ENCODE measurements at places on chromosomes 13 and 19.
A peak's percentile ranks its signal among the peaks of the same experiment; 100 is the strongest.

DNA sequence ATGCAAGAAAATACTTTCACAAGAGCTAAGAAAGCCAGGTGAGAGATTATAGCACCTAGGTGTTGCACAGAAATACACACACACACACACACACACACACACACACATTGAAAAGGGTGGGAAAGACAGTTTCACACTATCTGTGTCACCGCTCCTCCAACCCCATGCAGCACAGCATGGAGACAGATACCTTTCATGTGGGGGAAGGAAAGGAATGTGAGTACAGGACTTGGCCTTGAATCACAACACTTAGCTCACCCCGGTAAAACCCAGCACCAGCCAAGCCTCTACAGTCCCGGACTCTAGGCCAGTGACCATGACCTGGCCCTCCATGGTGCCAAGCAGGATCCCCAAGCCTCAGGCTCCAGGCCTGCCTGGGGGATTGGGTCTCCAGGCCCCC lies 462.0 kb upstream of the SPRY2 start:
- DNase-seq = no peak

- no peak for DNase-seq
These were observed 1.3 kb downstream of the FBXW9 start for GRCh38 chr19:12695096-12695495.

DNA sequence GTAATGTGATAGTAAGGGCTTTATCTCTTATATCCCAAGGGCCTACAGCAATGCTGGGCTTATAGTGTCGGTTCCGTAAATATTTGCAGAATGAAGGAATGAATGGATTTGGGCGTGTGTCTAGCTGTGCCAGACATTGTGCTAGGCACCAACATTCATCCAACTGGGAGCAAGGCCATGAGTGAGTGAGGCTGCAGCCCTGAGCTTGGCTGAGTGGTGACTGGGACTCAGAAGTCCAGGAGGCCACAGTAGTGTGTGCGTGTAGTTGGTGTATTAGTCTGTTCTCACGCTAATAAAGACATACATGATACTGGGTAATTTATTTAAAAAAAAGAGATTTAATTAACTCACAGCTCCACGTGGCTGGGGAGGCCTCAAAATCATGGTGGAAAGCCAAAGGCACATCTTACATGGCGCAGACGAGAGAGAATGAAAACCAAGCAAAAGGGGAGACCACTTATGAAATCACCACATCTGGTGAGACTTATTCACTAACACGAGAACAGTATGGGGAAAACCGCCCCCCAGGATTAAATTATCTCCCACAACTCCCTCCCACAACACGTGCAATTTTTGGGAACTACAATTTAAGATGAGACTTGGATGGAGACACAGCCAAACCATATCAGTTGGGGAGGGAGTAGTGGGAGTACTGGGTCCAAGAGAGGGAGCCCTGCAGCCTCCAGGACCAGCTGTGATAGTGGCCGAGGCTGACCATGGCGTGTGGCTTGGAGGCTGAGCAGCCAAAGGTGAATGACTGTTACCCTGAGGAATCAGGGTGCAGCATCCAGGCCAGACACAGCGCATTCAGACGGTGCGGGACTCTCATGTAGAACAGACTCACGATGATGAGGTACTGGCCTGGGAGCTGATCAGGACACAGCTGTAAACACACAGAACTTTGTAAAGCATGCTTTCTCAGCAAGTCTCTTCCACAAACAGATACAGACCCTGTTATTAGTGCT lies 104.6 kb downstream of the TEX26 start:
- no peak for DNase-seq

GRCh38 chr13:20669162-20669561 lies 34.3 kb upstream of the IL17D start:
- no peak for DNase-seq

GRCh38 chr19:35562336-35562735 lies 1.1 kb downstream of the ATP4A start:
- no peak for DNase-seq

GRCh38 chr13:30016398-30016797 lies 166.0 kb upstream of the UBL3 start:
- no peak for DNase-seq

GRCh38 chr19:55304279-55304978 lies 20.6 kb downstream of the BRSK1 start:
- DNase-seq = peak; percentile 65

DNA sequence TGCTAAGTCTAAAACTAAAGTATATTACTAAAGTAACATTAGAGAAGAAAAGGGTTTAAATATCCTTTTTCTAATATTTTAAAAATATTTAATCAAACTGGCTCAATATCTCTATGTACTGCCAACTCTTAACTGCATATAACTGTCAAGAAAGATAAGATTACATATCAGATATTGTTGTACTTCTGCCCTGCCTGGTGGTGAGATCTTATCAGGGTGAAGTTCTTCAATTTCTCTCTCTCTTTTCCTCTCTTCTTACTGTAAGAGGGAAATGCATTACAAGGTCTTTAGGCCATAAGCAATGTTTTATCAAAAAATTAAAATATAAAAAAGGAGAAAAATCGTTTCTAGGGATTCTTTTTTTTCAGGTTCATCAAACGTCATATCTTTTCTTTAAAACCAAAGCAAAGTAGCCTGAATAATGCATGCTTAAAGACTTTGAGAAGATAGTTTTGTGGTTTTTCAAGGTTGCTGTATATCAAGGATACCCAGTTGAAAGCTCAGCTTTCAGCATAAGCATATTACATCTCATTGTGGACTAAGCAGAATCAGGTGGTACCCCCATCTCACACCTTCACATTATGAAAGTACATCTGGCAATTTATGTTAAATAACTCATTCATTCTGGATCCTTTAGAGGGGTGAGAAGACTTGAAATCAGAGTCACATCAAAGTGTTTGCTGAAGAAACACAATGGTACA lies 1625.7 kb upstream of the SLC10A2 start:
- DNase-seq = no peak

DNA sequence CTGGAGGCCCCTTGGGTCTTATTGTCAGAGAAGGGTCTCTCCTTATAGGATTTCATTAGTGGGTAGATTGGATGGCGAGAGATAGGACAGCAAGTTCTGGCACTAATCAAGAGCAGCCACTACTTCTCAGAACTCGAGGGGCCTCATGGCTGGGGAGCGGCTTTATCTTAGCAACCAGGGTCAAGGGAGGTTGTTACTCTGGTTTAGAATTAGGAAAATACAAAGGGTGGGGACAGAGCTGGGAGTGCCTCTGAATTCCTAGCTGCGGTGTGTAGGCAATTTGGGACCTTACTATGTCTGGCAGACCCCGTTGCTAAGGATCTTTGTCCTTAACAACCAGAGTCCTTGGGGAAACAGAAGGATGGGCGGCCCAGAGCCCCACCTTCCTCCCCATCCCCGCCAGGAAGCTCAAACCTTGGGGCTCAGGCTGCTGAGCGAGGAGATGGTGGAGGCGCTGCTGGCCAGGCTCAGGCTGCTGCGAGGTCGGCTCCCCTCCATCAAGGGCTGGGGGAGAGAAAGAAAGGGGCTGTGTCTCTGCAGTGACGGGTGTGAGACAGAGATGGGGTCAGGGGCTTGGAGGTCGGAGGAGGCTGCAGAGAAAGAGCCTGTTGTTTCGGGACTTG lies 1.2 kb downstream of the PLEKHA4 start:
- no peak for DNase-seq

DNA sequence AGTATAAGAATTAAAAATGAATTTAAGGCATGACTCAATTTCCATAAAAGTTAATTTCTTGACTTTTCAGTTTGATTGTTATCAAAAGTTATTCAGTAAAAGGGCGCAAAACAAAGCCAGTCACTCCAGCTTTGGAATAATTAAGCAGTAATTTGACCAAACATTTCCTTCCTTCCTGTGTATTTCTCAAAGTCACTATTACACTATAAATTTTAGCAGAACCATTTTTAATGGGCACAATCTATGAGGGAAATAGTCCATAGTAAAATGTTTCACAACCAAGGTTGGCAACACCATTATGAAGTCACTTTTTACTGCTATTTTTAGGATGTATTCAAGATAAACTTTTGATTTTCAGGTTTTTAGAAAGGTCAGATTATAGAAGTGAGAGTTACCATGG lies 91.0 kb downstream of the DACH1 start:
- no peak for DNase-seq

DNA sequence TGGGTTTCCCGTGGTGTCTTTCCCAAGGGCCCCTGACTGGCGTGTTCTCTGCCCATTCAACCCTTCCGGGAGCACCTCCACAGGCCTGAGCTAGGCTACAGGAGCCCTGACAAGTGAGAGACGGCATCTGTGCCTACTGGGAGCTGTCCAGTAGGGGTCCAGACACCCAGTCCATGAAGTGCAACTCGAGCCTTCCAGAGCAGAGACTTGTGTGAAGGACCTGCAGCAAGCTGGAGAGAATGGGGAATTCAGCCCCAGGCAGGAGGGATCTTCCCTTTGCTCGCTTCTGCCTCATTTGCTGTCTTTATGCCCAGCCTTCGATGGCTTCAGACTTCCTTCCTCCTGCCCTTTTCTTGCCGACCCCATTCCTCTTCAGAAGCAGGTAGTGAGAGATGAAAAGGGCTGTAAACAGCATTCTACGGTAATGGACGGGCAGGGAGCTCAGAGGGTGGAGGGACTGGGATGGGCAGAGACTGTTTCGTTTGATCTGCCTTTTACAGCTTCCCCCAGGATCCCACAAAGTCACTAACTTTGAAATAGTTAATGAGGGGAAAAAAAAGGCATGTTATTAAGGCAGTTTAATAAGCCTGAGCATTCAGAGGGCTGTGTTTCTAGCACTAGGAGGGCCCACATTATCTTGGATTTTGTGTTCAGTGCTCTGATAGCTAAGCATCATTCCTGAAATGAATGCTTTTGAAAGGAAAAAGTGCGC lies 327.6 kb downstream of the FGF9 start:
- DNase-seq = no peak

- peak; percentile 39 for DNase-seq
These were observed 18.5 kb upstream of the ATP12A start for GRCh38 chr13:24661713-24662112.

- no peak for DNase-seq
These were observed 2.9 kb upstream of the PCDH8 start for GRCh38 chr13:52851137-52851962.

DNA sequence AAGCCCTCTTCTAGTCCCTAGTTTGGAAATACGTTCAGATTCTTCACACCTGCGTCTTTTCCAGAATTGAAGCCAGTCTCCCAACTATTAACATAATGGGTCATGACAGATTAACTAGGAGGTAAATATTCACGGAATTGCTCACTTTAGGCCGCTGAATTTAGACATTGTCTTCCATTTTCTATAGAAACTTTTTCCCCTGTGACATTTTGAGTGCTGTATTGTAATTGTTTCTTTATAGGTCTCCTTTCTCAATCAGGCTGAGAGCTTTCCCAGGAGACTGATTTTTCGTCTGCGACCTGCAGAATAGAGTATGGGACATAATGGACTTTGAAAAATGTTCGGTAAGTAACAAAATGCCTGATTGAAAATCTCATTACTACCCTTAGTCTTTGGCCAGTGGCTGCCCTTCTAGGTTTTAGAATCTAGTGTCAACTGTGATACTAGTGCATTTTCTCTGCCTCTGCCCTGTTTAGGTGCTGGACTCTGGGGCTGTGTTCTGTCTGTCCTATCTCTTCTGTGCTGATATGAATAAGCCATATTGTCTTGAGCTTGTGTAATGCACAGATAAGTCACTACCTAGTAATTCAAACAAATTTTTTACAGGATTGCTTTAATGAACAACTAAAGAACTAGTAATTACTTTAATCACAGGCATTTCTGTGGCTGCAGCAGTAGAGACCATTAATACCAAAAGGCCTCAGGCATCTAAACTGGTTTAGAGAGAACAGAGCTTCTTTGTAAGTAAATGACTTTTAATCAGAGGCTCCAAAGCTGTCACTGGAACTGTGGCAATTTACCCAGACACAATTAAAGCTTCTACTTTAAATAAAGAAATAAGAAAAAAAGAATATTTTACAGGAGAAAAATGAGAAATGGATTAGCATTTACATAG lies 122.4 kb upstream of the FREM2 start:
- DNase-seq = no peak

GRCh38 chr19:33758541-33759013 lies 38.1 kb upstream of the KCTD15 start:
- DNase-seq = no peak

DNA sequence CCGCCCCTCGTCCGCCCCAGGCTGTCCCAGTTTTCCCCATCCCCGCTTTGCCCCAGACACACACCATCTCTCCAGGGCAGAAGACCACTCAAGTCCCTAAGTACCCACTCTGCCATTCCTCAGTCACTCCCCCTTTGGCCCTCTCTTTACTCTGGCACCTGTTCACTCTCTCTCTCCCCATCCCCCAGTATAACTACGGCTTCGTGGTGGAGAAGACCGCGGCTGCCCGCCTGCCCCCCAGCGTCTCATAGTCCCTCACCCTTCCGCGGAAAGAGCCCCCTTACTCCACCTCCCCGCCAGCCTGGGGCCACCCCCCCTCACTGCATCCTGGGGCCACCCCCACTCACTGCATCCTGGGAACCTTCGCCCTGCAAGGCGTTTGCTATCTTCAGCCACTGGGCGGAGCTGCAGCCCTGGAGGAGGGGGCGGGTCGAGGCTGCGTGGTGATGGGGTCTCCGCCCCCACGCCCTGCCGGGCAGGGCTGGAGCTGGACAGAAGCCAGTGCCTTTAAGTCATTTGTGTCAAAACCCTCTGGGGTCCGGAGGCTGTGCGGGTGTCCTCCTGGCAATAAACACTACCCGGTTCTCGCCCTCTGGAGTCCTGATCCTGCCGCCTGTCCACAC lies 5.0 kb downstream of the MVB12A start:
- DNase-seq = peak; percentile 78

- no peak for DNase-seq
These were observed 41.2 kb downstream of the CARS2 start for GRCh38 chr13:110664673-110665072.

GRCh38 chr19:49787746-49788145 lies 20.9 kb downstream of the AP2A1 start:
- no peak for DNase-seq

DNA sequence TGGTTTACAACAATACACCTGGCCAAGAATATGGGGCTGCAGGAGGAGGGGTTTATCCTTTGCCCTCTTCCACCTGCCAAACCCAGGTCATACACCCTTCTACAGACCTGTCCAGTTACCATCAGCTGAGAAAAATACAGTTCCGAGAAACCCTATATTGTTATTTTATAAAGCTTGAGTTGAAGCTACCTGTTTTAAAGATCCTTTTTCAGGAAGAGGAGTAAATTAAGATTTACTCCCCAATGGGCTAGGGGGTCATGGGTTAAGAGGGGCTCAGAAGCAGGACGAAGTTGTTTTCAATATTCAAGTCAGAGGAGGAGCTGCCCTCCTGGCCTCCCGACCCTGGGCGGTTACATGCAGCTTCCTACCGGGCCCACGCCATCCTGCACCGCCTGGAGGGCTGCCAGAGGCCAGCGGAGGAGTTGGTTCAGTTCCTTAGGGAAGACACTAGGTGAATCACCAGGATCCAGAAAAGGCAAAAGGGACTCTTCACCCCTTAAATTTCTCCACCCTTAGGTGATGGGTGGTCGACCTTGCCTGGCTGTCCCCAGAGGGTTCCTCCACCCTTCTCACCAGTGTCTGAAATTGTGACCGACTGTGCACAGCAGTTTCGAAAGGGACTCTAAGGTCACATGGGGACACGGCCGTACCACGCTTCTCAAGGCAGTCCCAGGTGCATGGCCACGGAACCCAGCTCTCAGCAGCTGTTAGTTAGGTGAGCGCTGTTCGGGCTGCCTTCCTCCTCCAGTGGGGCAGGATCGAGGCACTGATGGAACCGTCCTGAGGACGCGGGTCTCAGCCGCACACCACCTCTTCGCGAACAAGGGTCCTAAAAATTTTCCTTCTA lies 1.2 kb downstream of the GJB2 start:
- DNase-seq = peak; percentile 8

- DNase-seq = no peak
These were observed 31.1 kb downstream of the DNM2 start for GRCh38 chr19:10748927-10749434.
